Stimulated activated CD4-positive, alpha-beta T cell treated with anti-CD3 and anti-CD28 coated beads, Interleukin-15, amount 100 ng/mL, for 1 hour (primary cell): ENCODE measurements at places on chromosomes 4 and X.

GRCh38 chrX:72395237-72395636 lies 89.5 kb upstream of the CITED1 start:
- no peak for DNase-seq

- DNase-seq = no peak
These were observed 124.0 kb upstream of the PJA1 start for GRCh38 chrX:69289046-69289792.

DNA sequence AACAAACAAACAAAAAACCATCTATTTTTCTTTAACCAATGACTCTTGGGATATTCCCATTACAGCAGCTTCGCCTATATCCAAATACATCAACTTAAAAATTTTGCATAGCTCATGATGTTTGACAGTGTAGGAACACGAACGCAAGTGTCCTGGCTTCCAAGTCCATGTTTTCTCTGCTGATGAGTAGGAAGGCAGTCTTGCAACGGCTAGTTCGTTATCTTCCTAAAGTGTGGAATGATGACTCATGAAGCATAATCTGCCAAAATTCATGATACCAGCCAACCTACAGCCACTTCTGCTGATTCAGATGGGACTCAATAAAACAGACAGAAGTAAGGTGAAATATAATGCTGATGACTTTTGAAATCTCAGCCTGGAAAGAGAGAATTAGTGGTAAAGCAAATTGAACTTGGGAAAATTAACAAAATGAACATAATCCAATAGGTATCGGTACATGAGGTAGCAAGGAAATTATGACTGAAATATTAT lies 6.4 kb upstream of the SEPTIN11 start:
- no peak for DNase-seq

DNA sequence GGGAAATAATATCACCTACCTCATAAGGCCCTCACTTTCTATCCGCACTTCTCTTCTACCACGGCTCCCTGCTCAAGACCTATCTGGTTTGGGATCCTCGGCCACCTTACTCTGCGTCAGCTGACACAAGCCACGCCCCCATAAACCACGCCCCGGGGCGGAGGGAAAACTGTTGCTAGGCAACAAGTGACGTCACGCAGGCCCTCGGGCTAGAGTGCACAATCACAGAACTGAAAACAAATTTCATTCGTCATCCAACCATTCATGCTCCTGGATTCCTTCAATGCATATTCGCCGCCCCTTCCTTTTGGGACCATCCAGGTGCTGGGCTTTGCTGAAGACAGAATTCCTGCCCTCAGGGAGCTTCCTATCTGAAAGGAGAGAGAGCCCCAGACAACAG lies 66.3 kb downstream of the SMC1A start:
- no peak for DNase-seq

DNA sequence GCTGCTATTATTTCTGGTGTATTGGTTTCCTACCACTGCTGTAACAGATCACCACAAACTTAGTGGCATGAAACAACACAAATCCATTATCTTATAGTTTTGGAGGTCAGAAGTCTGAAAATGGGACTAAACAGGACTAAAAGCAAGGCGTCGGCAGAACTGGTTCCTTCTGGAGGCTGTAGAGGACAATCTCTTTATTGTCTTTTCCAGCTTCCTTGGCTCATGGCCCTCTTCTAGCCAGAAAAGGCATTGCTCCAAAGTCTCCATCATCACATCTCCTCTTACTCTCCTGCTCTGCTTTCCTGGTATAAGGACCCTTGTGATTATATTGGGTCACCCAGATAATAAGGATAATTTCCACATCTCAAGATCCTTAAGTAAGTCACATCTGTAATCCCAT lies 121.9 kb downstream of the CLCN4 start:
- no peak for DNase-seq

GRCh38 chrX:119132961-119133360 lies 5.3 kb upstream of the KIAA1210 start:
- DNase-seq = no peak

DNA sequence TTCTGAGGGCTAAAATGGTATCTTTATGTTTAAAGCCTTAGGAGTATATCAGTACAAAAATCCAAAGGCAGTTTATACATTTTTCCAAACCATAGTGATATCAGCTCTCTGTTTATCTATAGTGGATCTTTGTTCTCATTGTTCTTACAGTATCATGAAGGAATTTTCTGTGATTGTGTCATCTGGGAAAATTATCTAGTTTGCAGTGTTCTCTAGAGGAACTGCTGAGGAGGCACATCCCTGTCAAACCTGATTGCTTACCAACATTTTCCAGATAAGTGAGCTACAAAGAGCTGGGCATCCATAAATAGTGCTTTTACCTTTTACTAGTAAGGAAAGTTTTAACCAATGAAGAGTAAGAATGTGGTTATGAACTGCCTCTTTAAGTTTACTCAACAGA lies 44.9 kb upstream of the SLC25A31 start:
- DNase-seq = no peak

GRCh38 chr4:76989391-76990061 lies 40.0 kb downstream of the SEPTIN11 start:
- peak; percentile 26 for DNase-seq

GRCh38 chrX:136656361-136656964 lies 8.5 kb downstream of the CD40LG start:
- no peak for DNase-seq

DNA sequence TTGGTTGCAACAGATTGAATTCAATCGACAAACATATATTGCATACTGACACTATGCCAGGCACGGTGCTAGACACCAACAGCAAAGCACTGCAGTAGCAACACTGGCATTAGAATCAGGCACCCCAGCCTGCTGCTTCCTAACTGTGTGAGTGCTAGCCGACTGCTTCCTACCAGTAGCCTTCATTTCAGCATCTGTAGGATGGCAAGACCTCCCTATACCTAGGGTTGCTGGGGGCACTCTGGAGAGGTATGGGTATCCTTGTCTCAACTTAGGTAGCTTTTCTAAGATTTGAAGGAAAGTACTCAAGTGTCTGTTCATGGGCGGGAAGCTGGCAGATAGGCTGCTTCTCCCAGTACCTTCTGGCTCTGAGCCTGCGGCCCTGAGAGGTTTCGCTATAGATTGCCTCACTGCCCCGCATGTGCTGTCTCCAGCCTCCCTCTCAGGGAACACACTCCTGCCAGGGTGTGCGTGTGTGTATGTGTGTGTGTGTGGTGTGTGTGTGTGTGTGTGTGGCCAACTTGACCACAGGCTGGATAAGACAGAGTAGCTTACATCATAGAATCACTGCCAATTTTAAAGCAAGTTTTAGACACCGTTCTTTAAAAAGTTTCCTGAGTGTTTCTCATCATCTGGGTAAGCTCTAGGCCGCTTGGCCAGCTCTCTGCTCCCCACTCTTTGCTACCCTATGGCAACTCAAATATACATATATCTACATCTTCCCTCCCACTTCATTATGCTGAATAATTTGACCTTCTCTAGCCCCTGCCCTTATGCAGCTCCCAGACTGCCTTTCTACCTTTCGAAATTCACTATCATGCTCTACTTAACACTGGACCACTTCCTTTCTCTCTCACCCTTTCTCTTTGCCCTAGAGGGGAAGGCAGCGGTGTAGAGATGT lies 97.0 kb upstream of the PJA1 start:
- DNase-seq = no peak

DNA sequence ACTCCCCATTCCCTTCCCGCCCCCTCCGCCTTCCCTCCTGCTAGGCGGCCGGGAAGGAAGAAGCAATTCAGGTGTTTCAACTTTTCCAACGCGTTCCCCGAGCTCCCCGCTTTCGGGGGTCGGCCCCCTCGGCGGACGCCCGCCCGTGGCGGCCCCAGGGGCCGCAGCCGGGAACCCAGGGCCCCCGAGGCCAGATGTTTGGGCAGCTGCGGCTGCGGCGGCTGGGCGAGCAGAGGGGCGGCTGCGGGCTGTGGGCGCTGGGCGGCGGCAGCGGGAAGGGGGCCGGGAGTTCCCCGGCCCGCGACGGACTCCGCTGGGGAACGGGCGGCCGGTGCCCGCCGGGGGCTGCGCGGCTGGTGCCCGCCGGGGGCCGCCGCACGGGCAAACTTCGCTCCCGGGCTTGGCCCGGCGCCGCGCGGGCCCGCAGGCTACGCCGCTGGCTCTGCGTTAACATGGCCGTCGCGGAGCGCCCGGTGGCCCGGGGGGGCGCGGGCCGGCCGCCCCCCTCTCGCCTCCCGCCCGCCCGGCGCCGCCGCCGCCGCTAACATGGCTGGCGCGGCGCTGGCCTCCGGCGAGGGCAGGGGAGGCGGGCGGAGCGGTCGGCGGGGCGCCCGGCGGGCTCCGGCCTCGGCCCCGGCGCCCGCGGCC lies 510 bp downstream of the HMGB3 start:
- no peak for DNase-seq

- no peak for DNase-seq
These were observed 58.2 kb downstream of the BRWD3 start for GRCh38 chrX:80751456-80751855.

DNA sequence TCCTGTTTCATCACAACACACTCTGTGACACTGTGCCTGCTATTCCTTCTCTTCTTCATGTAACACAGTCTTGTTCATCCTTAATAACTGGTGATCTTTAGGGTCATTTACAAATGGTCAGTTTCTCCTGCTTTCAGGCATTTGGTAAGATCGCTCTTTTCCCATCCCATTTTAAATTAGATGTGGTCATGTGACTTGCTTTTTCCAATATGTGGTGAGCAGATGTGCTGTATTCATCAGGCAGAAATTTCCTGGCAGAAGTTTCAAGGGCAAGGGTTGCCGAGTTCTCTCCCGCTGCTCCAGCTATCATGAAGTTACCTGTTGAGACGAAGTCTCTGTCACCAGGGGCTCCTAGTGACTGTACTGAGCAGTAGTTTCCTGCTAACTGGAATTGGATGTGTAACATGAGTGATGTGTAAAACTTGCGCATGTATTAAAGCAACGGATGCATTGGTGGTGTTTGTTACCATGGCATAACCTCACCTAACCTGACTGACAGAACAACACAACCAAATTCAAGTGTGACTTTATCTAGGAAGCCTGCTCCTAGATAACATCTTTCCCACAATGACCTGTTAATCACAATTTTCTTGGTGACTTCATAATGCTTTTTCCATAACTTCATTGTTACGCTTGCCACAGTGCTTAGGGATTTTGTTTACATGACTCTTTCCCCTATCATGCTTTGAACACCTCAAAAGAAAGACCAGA lies 29.5 kb upstream of the BMPR1B start:
- DNase-seq = no peak

GRCh38 chr4:5066101-5066500 lies 14.8 kb downstream of the STK32B start:
- DNase-seq = no peak

GRCh38 chrX:42673301-42673810 lies 104.6 kb downstream of the PPP1R2C start:
- no peak for DNase-seq

DNA sequence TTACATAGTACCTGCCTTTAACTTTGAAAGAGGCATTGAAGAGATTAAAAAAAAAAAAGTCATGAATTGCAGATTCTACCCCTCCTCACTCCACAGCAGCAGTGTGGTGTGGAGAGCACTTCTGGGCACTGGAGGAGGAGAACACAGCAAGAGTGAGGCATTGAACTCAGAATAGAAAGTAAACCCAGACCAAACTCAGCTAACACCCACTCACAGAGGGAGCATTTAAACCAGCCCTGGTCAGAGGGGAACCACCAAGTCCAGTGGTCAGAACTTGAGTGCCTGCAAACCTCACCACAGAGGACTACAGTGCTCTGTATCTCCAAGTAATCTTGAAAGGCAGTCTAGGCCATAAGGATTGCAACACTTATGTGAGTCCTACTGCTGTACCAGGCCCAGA lies 15.6 kb upstream of the UGT2A1 start:
- no peak for DNase-seq

GRCh38 chrX:149512225-149512885 lies 7.2 kb upstream of the IDS start:
- DNase-seq = peak; percentile 25

- DNase-seq = no peak
These were observed 89.5 kb downstream of the PTTG2 start for GRCh38 chr4:38049545-38050170.

GRCh38 chr4:43550981-43551627 lies 658.6 kb downstream of the GRXCR1 start:
- DNase-seq = no peak
